ENCODE measurements at places on chromosomes 7 and 10.
A peak's percentile ranks its signal among the peaks of the same experiment; 100 is the strongest.

DNA sequence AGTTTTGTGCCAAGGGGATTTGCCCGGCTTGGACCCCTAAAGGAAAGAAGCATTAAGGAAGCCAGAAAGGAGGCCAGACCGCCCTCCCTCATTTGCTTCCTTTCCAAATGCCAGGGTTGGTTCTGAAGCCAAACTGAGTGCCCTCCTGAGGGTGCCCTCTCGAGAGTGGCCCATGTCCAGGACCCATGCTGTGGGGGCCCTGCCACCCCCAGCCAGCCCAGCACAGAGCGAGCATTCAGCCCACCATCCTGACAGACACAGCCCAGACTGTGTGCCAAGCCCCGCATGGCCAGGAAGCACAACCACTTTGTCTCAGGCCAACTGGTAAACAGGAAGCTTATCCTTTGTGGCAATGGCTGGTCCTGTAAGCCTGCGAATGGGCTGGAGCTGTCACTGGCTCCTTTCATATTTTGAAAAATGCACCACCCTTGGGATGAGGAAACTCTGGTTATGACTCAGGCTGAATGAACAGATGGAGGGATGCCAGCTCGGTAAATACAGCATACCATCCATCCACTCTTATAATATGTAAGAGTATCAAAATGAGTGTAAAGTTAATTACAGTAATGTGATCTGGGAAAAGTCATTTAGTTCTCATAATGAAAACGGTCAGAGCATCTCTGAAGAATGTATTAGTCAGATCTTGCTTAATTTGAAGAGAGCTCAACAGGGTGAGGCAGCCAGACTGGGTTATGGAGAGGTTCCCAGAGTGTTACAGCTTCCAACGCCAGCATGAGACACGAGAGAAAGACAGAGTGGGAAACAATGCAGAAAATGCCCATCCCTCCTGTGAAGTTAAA, 65.0 kb downstream of the STK17A start:
- peak; percentile 98 for DNase-seq

GRCh38 chr10:62894156-62894555, 78.0 kb upstream of the EGR2 start:
- no peak for DNase-seq

DNA sequence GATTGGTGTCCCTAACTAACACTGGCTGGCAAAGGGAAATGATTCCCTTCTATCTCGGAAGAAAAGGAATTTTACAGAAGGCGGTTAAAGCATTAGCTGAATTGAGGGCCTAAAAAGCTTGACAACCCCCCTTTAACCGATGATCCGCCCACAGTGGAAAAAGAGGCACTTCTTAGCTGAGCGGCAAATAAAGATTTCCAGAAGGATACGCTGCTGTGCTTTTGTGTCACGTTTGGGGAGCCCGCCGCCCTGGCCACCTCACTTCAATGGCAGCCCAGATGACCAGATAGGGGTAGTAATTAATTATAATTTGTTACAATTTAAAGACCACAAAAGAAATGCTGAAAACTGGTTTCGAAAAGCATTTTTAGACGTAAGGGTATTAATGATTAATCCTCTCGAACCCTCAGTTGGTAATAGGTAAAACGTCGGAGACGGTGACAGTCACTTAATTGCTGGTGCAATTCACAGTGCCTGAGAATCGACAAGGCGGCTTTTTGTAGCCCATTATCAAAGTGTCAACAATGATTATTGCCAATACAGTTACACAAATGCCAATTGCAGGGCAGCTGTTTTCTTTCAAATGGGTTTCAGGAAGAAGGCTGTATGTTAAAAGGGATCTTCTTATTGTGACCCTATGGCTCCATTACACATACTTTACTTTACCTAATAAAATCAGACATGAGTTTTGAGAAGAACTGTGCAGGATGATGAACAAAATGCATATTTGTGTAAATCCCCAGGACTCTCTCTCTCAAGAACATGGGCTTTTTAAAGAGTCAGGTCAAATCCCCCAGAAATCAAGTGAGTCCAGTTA, 154.1 kb downstream of the PIP4K2A start:
- DNase-seq: no peak

GRCh38 chr10:7662522-7662921, 4.2 kb downstream of the ITIH5 start:
- DNase-seq: no peak

DNA sequence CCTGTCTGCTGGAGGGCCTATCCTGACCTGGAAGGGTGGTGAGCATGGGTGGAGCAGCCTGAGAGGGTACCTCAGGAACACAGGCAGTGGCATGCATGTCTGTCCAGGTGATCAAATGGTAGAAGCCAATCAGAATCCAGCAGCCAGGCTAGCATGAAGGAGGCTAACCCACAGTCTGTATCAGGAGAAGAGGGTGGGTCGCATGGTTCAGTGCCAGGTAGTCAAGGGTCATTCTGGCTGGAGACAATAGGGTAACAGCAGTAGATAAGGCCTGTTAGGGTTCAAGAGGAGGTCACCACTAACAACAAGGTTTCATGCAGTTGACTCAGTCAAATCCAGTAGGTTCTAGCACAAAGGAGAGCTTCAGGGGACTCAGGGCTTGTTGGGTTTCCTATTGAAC, 10.4 kb downstream of the ALDH18A1 start:
- no peak for DNase-seq

DNA sequence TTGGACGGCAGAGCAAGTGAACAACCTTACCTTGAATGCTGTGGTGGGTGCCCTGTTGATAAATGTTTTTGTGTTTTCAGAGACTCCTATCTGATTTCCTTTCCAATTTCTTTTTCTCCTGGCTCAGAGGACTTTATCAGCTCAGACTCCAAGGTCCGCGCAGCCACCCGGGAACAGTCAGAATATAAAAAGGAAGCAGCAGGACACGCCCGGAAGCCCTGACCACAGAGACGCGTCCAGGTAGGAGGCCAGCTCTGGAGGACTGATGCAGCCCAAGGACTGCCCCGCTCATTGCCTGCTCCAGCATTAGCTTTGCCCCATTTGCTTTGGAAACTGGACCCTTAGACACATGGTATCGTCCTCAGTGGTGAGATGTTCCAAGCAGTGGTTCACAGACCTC, 61.3 kb downstream of the TACC2 start:
- DNase-seq: no peak

- no peak for DNase-seq
These were observed 170.8 kb downstream of the DNAJC1 start for GRCh38 chr10:21832821-21833130.

All from epithelial cell of esophagus (primary cell).